ENCODE measurements at places on chromosomes 3 and 15. TPM values are rescaled to one million over a fixed set of nuclear protein-coding genes. Genes with fewer than 3 reads are reported as not detected.

Gene NME9
- total RNA-seq = 0.94 TPM

Gene POLQ
- total RNA-seq = 0.42 TPM

Gene PRR23A
- not detected for total RNA-seq

Gene KBTBD13
- under 0.01 TPM for total RNA-seq

Gene GLDN
- 0.10 TPM for total RNA-seq

Gene TIGIT
- total RNA-seq = 4.1 TPM

Gene HYAL1
- not detected for total RNA-seq

Gene ATP8B4
- 8.2 TPM for total RNA-seq

Gene GPR171
- 10.6 TPM for total RNA-seq

Gene GOLGA6C
- total RNA-seq = 0.21 TPM

Gene ADAMTS9
- not detected for total RNA-seq

Gene ZNF280D
- 29.9 TPM for total RNA-seq

Gene PRKCI
- 20.0 TPM for total RNA-seq

Gene NAALADL2
- 1.3 TPM for total RNA-seq

Gene TMOD2
- total RNA-seq = 5.9 TPM
